ENCODE measurements at places on chromosomes 6 and 20.

GRCh38 chr6:2763876-2764540 is 1.2 kb upstream of the WRNIP1 start:
- DNase-seq, result no peak

- DNase-seq, result peak; percentile 91
These were observed 2.3 kb upstream of the MARCKS start for GRCh38 chr6:113854531-113855499.

- no peak for DNase-seq
These were observed 1.5 kb downstream of the RBM38 start for GRCh38 chr20:57392512-57393271.

GRCh38 chr6:48134246-48134645 is 23.2 kb upstream of the PTCHD4 start:
- DNase-seq, result no peak

- no peak for DNase-seq
These were observed 144.9 kb upstream of the OLIG3 start for GRCh38 chr6:137638926-137639706.

- DNase-seq, result no peak
These were observed 46.3 kb upstream of the F13A1 start for GRCh38 chr6:6366803-6367202.

- peak; percentile 20 for DNase-seq
These were observed 102.5 kb upstream of the BEND6 start for GRCh38 chr6:56852260-56853010.

DNA sequence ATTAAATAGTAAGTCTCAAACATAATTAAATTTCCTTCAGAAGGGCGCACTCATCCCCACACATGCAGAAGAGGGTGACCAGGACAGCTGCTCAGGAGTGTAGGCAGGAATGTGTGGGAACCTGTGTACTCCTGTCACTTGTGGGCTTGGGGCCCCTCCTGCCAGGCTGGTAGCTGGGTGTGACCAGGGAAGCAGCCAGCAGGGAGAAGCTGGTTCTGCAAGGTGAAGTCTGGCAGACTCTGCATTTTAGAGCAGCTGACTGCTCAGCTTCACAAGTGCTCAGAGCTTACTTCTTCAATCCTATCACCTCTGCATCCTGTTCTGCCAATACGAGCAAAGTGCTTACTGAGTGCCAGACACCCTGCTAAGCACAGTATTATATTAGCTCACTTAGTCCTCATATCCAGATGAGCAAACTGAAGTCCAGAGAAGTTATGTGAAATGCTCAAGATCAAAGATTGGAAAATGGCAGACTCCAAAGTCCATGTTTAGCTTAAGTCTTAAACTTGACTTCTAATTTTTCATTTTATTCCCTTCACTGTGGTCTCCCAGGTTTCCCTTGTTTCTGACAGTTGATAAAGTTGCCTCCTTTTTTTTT is 27.9 kb downstream of the ELMO2 start:
- no peak for DNase-seq

DNA sequence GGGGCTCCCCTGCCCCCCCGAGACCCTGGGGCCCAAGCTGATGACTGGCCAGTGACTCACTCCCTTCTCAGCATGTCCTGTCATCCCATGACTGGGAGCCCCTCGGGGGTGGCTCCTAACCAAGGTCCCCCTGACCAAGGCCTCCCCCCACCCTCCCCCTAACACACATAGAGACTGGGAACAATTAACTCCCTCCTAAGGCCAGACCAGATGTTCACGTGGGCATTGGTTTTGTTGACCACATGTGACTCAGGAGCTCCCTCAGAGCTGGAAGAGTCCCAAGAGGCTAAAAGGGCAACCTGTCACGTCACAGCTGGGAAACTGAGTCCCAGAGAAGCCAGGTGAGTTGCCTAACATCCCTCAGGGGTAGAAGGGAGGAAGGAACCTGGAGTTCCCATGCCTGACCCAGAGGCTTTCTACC is 10.6 kb upstream of the CCN5 start:
- no peak for DNase-seq

Measured in right lung (tissue), 10 donors.